ENCODE measurements at places on chromosomes 6 and 20. TPM values are rescaled to one million over a fixed set of nuclear protein-coding genes. Genes with fewer than 3 reads are reported as not detected.

The PACRG gene
- 0.76 TPM for total RNA-seq

The PXDC1 gene
- not detected for total RNA-seq

The DDX43 gene
- total RNA-seq, result 0.20 TPM

The ZFP57 gene
- not detected for total RNA-seq

The KCNK16 gene
- not detected for total RNA-seq

The SNX14 gene
- 43.6 TPM for total RNA-seq

The OR2B3 gene
- total RNA-seq, result not detected

The BPIFB1 gene
- total RNA-seq, result not detected

The PLG gene
- not detected for total RNA-seq

The CLPSL2 gene
- not detected for total RNA-seq

The GSTA1 gene
- total RNA-seq, result not detected

The OR2J3 gene
- total RNA-seq, result not detected

The BTNL2 gene
- not detected for total RNA-seq

The DCDC2 gene
- not detected for total RNA-seq

The MEP1A gene
- not detected for total RNA-seq

The TREM1 gene
- total RNA-seq, result 0.53 TPM

The RFX6 gene
- total RNA-seq, result not detected

The NKX2-4 gene
- not detected for total RNA-seq

The C20orf202 gene
- not detected for total RNA-seq

The DTNBP1 gene
- 27.1 TPM for total RNA-seq

The SLC35F1 gene
- not detected for total RNA-seq

The MUCL3 gene
- total RNA-seq, result not detected

The RIPPLY2 gene
- not detected for total RNA-seq

The PLA2G7 gene
- not detected for total RNA-seq

The TOX2 gene
- 0.93 TPM for total RNA-seq

The SEL1L2 gene
- not detected for total RNA-seq

The B3GAT2 gene
- total RNA-seq, result 0.05 TPM

The CASP8AP2 gene
- total RNA-seq, result 42.3 TPM

The TCP11 gene
- not detected for total RNA-seq

The EYA2 gene
- not detected for total RNA-seq

The SPATS1 gene
- total RNA-seq, result not detected

The VWA7 gene
- 3.9 TPM for total RNA-seq

The B4GALT5 gene
- 6.2 TPM for total RNA-seq

The TSPO2 gene
- total RNA-seq, result not detected

The TUBE1 gene
- total RNA-seq, result 18.2 TPM

The SPATA25 gene
- total RNA-seq, result 2.5 TPM

The ANKRD60 gene
- not detected for total RNA-seq

The AHI1 gene
- total RNA-seq, result 8.6 TPM

The POPDC3 gene
- not detected for total RNA-seq

The AGER gene
- total RNA-seq, result 41.4 TPM

The LPA gene
- not detected for total RNA-seq

The POM121L2 gene
- not detected for total RNA-seq

The BACH2 gene
- 60.4 TPM for total RNA-seq

The NRSN1 gene
- not detected for total RNA-seq

The NEURL2 gene
- 2.0 TPM for total RNA-seq

The WFDC12 gene
- total RNA-seq, result not detected

The CCDC167 gene
- 43.0 TPM for total RNA-seq

The KCNS1 gene
- 0.12 TPM for total RNA-seq
